ENCODE measurements at places on chromosomes 13 and 19.
A peak's percentile ranks its signal among the peaks of the same experiment; 100 is the strongest.

- no peaks in the 10 kb centered on the region for H3K4me1 ChIP-seq
- peaks cover 54% of the 10 kb centered on the region for H3K36me3 ChIP-seq
- H3K4me3 ChIP-seq = no peak overlapping the region
- no peaks in the 10 kb centered on the region for H3K27me3 ChIP-seq
These were observed 10.2 kb downstream of the SMIM7 start for GRCh38 chr19:16649734-16650133.

DNA sequence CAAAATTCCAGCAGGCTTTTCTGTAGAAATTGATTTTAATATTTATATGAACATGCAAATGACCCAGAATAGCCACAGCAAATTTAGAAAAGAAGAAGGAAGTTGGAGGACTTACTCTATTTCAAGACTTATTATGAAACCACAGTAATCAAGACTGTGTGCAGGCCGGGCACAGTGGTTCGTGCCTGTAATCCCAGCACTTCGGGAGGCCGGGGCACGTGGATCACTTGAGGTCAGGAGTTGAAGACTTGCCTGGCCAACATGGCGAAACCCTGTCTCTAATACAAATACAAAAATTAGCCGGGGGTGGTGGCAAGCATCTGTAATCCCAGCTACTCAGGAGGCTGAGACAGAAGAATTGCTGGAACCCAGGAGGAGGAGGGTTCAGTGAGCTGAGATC is 6.0 kb upstream of the FFAR2 start:
- H3K36me3 ChIP-seq = no peaks in the 10 kb centered on the region
- H3K27ac ChIP-seq = no peak overlapping the region
- no peak for DNase-seq
- H3K4me3 ChIP-seq = no peak overlapping the region
- H3K4me1 ChIP-seq = no peaks in the 10 kb centered on the region

- H3K4me3 ChIP-seq = no peak overlapping the region
- H3K27me3 ChIP-seq = no peaks in the 10 kb centered on the region
- H3K4me1 ChIP-seq = peaks cover 2% of the 10 kb centered on the region
These were observed 533.7 kb downstream of the LIG4 start for GRCh38 chr13:107681600-107681999.

DNA sequence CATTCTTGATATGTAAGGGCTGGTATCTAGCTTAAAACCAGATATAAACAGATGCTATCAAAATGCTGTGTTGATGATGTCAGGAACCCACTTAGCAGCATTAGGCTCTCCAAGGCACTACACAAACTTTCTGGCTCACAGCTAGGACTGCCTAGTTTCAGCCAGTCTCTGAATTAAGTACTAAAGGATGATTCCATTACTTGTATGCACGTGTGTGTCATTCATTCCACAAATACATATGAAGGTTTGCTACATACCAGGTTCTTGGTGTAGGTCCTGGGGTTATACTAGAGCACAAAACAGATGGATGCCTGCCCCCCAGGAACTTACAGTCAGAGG is 151.5 kb downstream of the RGCC start:
- H3K36me3 ChIP-seq = 0 out of 2 replicates have a peak, but pooled peaks cover 2% of the 10 kb centered on the region
- H3K4me1 ChIP-seq = peaks cover 25% of the 10 kb centered on the region
- peak; percentile 70 for DNase-seq
- no peaks in the 10 kb centered on the region for H3K27me3 ChIP-seq

GRCh38 chr13:102751886-102752285 is 21.7 kb downstream of the TEX30 start:
- H3K36me3 ChIP-seq = no peaks in the 10 kb centered on the region
- no peak for DNase-seq
- no peak overlapping the region for H3K4me3 ChIP-seq
- H3K4me1 ChIP-seq = no peaks in the 10 kb centered on the region

DNA sequence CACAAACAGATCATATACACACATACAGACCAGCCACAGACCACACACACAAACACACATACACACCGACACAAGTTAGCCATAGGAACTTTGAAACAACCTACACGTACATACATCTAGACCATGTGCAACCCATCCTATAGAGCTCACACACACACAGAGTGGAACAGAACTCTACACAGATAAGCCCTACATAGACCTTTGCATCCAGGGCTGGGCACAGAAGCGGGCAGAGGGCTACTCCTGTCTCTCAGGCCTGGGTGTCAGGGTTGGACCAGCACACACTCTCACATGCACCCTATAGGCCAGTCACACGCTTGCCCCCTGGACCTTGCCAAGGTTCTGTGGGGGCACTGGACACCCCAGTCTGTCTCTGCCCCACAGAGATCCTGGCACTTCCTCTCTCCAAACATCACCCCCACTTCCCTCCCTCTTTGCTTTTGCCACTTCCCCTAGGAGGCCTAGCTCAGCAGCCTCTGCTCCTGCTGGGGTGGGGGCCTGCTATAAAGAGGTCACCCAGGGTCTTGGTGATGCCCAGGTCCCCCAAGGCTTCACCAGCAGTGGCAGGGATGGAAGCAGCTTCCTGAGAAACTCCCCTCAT is 5.8 kb upstream of the JUNB start:
- H3K4me1 ChIP-seq = peaks cover 47% of the 10 kb centered on the region
- peak overlapping the region; percentile 0 for H3K27ac ChIP-seq
- DNase-seq = no peak
- H3K4me3 ChIP-seq = no peak overlapping the region
- no peaks in the 10 kb centered on the region for H3K27me3 ChIP-seq
- no peaks in the 10 kb centered on the region for H3K36me3 ChIP-seq

DNA sequence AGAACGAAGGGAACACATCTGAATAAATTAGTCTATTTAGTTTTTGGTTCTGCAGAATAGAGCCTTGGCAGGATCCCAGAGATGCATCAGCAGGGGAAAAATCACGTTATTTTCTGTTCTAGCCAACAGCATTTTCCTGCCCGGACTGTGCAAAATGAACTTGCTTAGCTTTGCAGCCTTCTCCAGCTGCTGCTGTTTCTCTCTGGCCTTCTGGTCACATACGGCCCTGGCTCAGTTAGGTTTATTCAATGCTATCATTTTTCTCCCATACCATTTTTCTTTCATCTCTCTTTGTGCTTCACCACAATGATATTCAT is 110.4 kb upstream of the KL start:
- no peak overlapping the region for H3K4me3 ChIP-seq

Measured in IMR-90 (cell line).